ENCODE measurements at places on chromosomes 2 and 18.

DNA sequence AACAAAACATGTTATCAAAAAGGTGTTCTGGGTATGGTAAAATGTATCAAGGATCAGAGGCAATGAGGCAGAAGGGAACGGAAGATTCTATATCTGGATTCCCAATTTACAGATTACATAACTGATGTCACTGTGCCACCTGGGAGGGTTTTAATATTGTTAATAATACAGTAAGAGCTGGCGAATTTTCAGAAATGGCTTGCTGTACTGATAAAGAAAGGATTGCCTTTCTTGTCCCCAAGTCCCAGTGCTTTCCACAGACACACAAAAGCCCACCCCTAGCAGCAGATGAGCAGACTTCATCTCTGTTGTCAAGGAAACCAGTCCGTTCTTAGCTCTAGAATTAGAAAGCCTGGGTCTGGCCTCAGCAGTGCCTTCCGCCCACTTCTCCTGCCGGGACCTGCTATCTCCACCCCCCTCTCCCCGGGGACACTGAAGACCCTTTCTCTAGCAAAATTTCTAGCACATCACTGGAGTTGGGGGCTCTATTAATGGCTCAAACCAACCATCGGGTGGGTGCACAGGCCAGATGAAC lies 34.3 kb downstream of the ADD2 start:
- no peak for DNase-seq

DNA sequence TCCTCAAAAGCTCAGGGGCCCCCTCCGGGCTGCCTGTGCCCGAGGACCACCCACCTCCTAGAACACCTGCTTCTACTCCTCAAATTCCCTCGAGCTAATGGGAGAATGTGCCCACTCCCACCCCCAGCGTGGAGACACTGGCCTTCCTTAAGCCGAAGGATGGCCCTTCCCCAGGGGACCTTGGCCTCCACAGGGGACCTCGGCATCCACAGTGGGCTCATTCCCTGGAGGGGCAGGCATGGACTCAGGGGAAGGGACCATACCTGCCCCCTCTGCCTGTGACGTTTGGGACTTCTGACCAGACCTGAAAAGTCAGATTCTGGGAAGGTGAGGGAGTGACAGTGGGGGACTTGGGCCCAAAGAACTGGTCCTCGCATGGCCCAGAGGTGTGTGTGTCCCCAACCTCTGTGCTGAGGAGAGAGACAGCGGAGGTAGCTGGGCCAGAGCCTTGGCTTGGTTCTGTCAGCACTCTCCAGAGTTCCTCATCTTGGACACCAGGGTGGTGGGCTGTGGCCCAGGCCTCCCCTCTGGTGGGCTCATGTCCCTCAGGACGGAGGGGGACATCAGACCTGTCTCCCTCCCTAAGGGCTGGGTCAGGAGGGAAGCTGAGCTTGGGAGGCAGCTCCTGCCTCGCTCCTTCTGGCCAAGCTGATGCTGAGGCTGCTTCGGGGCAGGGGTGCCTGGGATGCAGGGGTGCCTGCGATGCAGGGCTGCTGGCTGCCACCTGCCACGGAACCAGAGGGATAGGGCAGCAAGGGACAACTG lies 240.4 kb downstream of the HAUS1 start:
- DNase-seq = no peak

DNA sequence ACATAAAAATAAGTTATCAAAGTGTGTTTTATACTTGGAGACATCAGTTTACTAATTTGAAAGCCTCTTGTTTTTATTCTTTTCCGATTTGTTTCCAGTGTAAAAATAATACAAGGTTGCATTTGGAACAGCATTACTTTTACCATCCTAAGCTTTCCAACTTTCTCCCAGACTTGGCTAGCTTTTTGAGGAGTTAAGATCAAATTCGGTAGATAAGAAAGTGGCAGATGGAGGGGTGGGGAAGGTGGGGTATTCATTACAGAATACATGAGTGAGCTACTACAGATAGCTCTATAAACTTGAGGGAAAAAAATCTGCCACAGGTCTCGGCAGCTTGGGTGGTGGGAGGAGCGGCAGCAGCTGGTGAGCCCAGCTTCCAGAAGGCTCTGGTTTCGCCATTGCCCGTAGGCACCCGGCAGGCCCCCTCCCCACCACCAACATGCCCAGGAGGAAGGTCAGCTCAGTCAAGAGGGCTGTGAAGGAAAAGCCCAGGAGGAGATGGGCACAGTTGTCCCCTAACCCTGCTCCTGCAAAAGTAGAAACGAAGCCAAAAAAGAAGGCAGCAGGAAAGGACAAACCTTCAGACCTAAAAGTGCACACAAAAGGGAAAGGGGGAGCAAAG lies 18.6 kb upstream of the RMC1 start:
- no peak for DNase-seq

GRCh38 chr18:24593401-24593800 lies 133.0 kb downstream of the HRH4 start:
- no peak for DNase-seq

DNA sequence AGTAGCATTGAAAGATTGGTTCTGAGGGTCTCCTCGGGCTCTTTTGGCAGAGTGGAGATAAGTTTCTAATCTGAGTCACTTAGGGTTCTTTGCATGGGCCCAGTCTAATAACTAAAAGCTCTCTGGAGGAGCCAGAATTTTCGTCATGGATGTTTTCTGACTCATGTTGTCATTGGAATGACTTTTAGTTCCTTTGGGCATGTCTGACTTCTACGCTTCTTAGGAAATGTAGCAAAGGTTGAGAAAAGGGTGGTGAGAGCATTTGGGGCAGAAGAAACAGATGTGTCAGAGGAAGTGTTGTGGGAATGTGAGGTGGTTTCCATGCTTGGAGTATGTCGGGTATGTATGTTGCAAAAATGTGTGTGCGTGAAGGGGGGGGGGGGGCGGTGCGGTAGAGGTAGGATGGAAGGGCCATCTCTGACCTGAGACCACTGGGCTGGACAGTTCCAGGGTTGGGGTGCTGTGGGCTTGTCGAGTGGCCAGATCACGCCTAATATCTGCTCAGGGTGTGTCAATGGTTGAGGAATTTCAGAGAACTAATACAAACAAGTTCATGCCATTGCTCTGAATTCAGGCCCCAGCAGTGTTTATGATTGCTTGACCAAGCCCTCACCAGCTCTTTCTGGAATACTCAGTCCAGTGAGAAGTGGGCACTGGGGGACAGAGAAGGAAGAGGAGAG lies 26.9 kb downstream of the KLHL29 start:
- no peak for DNase-seq

DNA sequence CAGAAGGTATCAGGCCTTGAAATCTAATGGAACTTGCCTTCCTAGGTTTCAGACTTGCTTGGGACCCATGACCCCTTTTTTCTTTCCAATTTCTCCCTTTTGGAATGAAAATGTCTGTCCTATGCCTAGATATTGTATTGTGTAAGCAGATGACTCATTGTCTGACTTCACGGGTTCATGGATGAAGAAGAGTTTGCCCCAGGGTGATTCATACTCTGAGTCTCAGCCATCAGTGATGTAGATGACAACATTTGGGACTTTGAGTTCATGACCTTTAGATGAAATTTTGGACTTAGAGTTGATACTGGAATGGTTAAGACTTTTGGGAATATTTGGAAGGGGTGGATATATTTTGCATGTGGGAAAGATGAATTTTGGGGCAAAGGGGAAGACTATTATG lies 11.2 kb upstream of the SCYGR5 start:
- DNase-seq = no peak

GRCh38 chr2:45789317-45789716 lies 137.8 kb downstream of the PRKCE start:
- no peak for DNase-seq

GRCh38 chr18:39721712-39722111 lies 2156.1 kb upstream of the CELF4 start:
- no peak for DNase-seq

- DNase-seq = no peak
Observed at GRCh38 chr2:96112501-96113366, 3.6 kb downstream of the ADRA2B start.

GRCh38 chr2:112149866-112150435 lies 11.8 kb downstream of the FBLN7 start:
- DNase-seq = peak; percentile 23

GRCh38 chr2:190563109-190563508 lies 28.6 kb upstream of the NEMP2 start:
- DNase-seq = no peak

DNA sequence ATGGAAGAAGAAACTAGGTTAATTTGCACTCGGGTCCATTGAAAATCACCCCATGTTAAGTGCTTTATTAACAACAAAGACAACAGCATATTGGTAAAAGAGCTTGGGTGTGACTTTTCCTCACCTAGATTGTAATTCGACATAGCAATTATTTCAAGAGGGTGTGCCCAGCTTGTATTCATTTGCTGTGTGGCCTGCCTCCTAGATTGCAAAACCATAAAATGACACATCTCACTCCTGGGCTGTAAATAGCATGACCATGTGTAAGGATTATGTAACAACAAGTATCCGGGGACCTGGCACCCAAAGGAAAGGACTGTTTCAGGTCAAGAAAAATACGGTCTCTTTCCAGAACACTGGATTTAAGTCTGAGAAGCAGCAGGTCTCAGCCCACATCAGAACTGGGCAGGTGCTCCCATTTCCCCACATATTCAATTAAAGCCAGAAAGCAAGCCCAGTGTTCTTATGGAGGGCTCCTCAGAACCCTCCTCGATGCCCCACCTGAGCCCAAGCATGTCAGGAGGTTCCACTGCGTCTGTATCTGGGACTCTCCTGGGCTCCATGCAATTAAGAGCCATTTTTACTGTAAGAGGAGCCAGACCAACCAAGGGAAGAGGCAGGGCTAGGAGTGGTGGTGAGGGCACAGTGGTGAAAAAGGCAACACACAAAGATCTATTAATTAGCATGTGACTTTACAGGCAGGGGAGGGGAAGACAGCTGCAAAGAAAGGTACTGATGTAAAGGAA lies 39.2 kb downstream of the MREG start:
- DNase-seq = no peak

DNA sequence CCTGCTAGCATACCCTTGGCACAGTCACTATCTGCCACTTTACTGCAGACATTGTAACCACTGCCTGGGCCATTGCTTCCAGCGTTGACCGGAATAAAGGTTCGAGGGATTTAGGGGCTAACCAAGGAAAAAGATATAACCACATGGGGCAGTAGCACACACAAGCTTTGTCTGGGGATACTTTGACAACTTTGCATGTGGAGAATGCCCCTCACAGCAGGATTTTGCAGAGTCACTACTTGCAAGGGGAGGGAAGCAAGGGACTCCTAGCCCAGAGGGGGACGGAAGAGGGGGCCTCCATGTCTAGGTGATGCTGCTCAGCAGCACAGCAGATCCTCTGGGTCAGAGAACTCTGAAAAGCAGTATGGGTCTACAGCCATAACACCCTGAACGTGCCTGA lies 138.7 kb downstream of the SPP2 start:
- no peak for DNase-seq

- no peak for DNase-seq
Observed at GRCh38 chr2:205969584-205969983, 116.4 kb downstream of the INO80D start.

GRCh38 chr2:205586626-205587025 lies 95.7 kb upstream of the NRP2 start:
- DNase-seq = no peak

DNA sequence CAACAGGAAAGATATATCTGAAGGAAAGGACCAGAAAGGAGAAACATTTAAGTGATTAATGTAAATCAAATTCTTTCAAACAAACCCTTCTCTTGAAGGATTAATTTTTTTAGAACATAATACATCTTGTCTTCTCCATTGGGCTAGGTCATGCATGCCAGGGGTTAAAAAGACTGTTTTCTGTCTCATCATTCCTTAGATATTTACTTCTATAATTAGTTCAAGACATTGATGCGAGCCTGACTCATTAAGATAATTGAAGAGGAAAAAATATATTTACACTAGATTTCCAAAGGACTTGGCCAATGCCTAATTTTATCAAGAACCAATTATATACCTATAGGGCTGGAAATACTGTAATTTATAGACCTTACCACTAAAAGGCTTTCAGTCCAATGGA lies 166.6 kb upstream of the SETBP1 start:
- no peak for DNase-seq

- no peak for DNase-seq
Observed at GRCh38 chr18:70499218-70499691, 210.4 kb downstream of the SOCS6 start.

DNA sequence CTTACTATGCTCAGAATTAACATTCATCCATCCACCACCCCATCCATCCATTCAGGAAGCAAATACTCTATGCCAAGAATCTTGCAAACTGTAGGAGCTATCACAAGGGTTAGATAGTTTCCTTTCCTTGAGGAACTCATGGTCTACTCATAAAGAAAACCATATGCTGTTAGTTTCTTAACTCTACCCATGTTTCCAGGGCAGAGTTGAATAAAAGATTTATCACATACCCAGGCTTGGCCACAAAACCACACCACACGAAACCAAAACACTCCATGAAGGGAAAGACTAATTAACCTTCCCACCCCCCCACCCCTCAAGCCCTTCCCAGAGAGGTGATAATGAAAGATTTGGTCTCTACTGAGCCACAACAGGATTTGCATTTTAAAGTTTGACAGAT lies 23.7 kb upstream of the MSGN1 start:
- DNase-seq = no peak

GRCh38 chr2:216257089-216257488 lies 115.2 kb downstream of the MARCHF4 start:
- DNase-seq = no peak

- DNase-seq = no peak
Observed at GRCh38 chr18:10705786-10706185, 180.0 kb downstream of the NAPG start.

GRCh38 chr2:12642859-12643258 lies 73.9 kb upstream of the TRIB2 start:
- DNase-seq = no peak

DNA sequence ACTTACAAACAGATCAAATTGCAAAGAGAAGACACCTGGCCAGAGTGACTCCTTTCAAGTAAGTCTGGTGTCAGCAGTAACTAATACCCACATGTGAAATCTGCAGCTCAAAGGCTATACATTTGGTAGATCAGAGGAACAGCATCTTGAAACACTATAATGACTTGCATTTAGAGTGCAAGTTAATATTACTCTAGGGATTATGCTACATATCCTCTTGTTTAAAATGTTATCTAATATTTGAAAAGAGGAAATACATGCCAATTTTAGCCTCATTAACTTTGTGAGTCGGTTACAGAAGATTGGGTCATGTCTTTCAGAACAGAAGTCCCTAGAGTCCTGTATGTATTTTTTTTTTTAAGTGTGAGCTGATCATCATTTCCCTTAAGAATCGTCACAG lies 15.2 kb downstream of the LANCL1 start:
- DNase-seq = no peak

- no peak for DNase-seq
Observed at GRCh38 chr18:23938043-23938756, 76.4 kb upstream of the TTC39C start.

GRCh38 chr2:219045937-219046550 lies 4.7 kb upstream of the CFAP65 start:
- no peak for DNase-seq

- no peak for DNase-seq
Observed at GRCh38 chr2:43152186-43152585, 74.2 kb downstream of the ZFP36L2 start.

Measured in left lobe of liver (tissue), 2 donors.